ENCODE measurements at places on chromosomes 2 and 18.
A peak's percentile ranks its signal among the peaks of the same experiment; 100 is the strongest.

DNA sequence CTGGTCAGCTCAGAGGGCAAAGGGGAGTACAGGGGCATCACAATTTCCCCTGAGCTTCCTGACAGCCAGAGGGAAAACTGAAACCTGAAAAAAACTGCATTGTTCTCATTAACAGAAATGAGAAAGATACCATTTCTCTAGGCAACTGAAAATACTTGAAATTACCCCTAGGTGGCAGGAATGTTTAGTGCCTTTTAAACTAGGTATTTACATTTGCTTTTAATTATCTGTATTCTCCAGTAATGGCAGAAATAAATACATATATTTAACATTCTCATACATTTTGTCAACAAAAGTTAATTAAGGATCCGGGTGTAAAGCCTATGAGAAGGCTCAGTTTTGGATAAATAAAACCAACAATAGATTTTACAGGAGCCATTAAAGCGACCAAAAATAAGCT is 34.5 kb downstream of the RPL31 start:
- DNase-seq, result peak; percentile 55

GRCh38 chr2:179538406-179539123 is 273.9 kb upstream of the SESTD1 start:
- no peak for DNase-seq

- DNase-seq, result no peak
These were observed 24.2 kb downstream of the ICOS start for GRCh38 chr2:203960811-203961210.

- no peak for DNase-seq
These were observed 81.8 kb downstream of the SCN9A start for GRCh38 chr2:166293984-166294383.

DNA sequence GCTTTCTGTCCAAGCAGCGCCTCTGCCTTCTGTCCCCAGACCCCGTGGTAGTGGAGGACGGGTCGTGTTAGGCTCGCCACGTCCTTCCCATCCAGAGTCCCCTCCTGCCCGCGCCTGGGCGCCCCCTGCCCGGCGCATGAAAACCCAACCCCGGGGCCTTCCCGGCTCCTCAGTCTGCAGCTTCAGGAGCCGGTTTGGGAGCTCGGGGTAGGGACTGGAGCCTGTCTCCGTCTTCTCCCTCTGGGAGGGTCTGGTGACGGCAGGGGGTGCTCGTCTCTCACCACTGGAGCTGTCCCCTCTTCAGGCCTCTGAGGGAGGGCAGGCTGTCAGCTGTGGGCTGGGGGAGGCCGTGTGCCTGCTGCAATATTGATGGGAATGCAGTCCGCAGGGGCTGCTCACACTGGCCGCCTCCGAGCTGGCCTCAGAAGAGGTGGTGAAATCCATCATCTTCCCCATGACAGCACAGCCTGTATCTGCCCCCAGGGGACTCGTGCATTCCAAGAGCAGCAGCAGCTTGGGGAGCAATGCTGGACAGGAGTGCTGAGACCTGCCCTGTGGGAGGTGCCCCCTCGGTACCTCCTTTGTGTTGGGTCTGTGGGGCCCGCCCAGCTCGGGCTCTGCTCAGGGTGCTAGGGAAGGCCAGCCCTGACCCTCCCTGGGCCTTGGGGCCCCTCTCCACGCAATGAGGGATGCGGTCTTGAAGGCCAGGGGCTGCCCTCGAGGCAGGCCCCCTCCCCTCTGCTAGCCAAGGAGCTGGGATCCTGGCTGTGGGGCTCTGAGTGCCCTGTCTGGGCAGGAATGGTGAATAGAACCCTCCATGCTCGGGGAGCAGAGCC is 17.8 kb upstream of the KLHL30 start:
- no peak for DNase-seq

- no peak for DNase-seq
These were observed at the start of gene FER1L5 for GRCh38 chr2:96642564-96643360. Gene FER1L5, plus strand, starts transcription at chr2:96642764. Its CDS starts 73 bp downstream, at chr2:96642837.

GRCh38 chr2:78992451-78992806 is 33.1 kb upstream of the REG3G start:
- DNase-seq, result no peak

All from GM20000 (cell line).